ENCODE measurements at places on chromosomes 4 and X.

GRCh38 chrX:31012509-31013025, 59.3 kb downstream of the FTHL17 start:
- DNase-seq = no peak

DNA sequence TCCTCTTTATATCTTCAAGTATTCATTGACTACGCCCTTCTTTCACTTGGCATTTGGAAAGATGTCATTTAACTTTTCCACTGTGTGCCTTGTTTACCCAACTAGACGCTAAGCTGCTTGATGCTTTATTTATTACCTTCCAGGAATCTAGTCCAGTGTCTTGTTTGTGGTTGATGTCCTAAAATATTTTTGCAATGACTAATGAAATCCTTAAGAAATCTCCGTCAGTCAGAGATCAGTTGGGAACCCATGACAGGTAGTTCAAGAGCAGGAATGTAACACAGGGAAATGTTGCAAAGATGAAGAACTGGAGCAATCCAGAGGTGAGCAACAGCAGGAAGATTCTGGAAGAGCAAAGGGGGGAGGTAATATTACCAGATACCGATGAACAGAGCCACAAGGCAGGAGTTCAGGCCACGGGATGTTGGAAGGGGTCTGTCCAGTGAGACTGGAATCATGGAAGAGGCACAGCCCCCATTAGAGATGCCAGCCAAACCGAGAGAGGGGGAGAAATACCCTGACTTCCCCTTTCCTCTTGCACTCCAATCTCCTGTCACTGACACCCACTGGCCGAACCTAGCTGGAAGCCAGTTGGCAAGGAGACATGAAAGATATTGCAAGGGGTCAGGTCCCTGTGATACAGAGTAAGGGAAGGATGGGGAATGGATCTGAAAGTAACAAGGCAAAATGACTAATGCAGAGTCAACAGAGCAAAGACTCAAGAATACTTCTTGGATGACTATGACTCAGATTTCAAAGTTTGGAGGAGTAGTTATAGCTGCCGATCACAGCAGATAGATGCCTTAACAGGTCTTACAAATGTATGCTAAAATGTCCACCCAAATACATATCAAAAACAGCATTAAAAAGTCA, 62.7 kb upstream of the PHKA2 start:
- no peak for DNase-seq

GRCh38 chr4:67608027-67608426, 49.5 kb downstream of the STAP1 start:
- no peak for DNase-seq

DNA sequence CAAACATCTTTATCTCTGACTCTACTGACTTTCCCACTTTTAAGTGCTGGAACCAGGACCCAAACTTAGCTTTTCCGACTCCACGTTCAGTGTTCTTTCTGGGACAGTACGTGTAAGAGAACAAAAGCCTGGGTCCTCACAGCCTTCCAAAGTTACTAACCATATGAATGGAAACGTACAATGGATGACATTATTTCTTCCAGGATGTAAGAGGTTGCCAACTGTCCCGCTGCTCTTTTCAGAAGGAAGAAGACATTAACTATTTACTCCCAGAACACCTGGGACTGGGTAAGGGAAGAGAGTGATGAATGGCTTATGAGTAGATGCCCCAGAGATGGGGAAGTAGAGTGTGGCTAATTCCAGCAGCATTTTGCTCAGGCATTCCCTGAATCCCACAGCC, 114.7 kb downstream of the TRAPPC11 start:
- no peak for DNase-seq

DNA sequence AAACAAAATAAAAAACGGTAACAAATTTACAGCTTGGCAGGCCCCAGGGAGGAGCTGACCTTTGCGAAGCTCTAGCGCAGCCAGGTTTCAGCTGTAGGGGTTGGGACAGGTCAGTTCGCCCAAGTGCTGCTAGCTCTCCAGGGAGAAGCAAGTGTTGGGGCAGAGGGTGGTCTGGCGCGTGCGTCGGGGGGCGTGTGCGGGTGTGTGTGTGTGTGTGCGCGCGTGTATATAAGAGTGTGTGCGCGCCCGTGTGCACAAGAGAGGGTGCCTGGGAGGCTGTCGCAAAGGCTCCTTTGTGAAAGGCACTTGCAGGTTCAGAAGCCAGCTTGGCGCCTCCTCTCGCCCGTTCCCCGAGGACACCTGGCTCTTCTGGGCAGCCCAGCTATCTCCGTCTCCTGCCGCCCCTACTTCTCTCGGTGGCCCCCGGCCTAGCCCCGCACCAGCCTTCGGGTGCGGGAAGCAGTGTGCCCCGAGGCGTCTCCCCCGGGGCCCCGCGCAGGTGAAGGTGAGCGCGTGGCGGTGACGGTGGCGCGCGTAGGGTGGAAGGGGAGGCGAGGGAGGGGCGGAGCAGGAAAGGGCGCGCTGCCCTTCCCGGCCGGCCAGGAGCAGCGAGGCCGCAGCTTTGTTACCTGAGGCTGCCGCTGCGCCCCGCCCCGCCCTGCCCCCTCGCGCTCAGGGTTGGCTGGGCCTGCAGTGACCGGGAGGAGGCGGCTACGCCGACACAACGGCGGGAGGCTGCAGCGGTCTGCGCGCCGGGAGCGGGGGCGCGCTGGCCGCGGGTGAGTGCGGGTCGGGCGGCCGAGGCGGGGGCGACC, at the start of gene FHDC1:
Gene FHDC1, plus strand, starts transcription at position 693 of the 815 bp plus-strand sequence. CDS start 6,735 bp downstream, outside the sequence.
- DNase-seq = peak; percentile 58

DNA sequence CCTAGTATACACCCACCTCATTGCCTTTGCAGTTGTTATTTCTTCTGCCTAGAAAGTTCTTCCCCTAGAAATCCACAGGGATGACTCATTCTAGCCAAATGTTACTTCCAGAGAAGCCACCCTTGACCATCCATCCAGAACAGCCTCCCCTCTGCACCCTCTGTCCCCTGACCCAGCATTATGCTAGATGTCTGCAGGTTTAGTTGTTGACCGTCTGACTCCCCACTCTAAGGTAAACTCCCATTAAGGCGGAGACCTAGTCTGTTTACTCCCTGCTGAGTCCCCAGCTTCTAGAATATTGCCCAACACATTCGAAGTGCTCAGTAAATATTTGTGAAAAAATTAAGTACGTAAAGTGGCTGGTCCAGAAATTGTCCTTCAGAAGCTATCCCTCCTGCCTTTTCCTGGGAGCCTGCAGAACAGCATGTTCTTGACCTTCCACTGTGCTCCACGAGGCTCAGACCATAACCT, 11.0 kb downstream of the SRD5A3 start:
- no peak for DNase-seq

- DNase-seq = no peak
Observed at GRCh38 chr4:81675791-81676393, 204.2 kb upstream of the RASGEF1B start.

- no peak for DNase-seq
Observed at GRCh38 chr4:113300471-113300928, 251.0 kb downstream of the ANK2 start.

DNA sequence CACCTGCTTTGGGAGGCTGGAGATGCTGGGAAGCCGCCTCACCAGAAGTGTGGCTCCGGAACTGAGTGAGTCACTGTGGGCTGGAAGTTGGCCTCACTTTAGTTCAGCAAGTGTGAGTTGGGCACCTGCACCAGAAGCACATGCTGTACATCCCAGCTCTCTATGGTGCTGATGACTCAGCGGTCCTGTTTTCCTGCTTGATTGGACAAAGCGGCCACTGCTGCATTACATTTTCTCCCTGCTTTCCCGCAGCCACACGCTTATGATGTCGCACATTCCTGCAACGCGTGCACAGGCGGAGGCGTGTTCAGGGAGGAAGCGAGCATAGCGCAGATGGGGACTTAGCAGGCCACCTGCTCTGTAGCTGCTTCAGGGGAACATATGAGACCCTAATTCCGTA, 26.7 kb upstream of the CLDN34 start:
- DNase-seq = no peak

GRCh38 chr4:7043284-7044136, at the start of gene TADA2B:
Gene TADA2B (plus strand): TSS chr4:7043372. CDS start chr4:7043580, 208 bp downstream.
- no peak for DNase-seq

DNA sequence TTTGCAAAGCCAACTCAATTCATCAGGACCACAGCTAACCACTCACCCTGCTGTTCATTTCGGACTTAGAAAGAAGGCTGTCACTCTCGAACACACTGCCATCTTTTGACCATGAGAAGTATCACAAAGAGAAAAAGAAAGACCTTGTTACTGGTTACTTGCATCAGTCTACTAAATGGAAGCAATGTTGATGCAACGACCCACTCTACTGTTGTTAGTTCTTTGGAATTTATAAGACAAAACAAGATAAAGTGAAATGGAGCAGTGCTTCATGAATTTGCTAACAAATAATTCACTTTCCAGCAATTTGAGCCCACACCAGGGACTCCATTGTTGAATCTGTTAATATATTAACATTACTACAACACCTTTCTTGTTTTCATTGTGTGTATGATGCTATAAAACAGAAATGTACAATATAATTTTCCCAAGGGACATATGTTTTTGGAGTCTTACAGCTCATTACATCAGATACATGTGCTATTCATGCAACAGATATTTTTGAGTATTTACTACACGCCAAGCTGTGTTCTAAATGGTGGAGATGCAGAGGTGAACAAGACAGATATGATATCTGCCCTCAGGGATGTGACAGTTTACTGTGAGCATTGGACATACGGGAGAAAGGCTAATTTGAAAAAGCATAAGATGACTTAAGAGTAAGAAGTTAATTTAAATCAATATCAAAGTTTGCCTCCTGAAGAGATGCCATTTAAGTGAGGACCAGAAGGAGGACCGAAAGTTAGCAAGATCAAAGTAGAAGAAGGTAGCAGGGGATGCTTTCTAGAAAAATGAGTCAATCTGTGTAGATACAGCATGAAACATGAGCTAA, 87.2 kb downstream of the AREG start:
- DNase-seq = peak; percentile 9

DNA sequence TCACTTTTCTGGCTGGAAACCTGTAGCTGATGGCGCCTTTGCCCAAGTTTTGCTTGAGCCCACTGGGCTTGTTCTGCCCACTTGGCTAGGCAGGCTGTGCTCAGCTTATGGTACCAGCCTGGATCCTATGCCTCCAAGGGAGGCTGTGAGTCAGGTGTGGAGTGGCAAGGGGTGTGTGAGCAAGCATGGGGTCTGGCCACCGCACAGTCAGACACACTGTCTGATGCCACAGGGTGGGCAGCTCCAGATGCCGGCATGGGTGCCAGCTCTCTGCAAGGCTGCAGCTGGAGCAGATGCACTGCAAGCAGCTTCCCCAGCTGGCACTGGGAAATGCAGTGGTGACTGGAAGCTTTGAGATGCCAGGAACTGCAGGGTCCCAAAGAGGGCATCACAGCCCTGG, 16.3 kb upstream of the GIMD1 start:
- DNase-seq = no peak
